ENCODE measurements at places on chromosomes 7 and 10. TPM values are rescaled to one million over a fixed set of nuclear protein-coding genes. Genes with fewer than 3 reads are reported as not detected.

DNA sequence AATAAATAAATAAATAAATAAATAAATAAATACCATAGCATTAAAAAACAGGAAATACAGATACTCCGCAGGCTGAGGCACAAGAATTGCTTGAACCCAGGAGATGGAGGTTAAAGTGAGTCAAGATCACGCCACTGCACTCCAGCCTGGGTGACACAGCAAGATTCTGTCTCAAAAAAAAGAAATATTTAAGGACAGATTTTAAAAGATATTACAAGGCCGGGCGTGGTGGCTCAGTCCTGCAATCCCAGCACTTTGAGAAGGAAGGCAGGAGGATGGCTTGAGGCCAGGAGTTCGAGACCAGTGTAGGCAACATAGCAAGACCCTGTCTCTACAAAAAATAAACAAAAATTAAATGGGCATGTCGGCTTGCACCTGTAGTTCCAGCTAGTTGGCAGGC, 17.5 kb upstream of the SNX8 start:
- no peak for DNase-seq

DNA sequence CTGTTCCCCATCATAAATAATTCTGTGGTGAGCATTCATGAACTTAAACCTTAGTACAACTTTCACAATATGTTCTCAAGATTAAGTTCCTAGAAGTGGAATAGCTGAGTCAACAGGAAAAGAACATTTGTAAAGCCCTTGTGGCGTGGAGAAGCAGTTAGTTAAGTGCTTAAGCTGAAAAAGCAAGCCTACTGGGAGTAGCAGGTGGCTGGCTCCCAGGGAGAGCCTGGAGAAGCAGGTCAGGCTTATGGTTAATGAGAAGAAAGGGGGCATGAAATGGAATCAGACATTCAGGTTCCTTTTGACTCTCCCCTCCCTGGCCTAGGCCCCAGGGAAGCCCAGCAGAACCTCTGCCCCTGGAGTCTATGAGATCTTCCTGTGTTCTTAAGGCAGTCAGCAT, 35.3 kb downstream of the VSTM4 start:
- DNase-seq = no peak

DNA sequence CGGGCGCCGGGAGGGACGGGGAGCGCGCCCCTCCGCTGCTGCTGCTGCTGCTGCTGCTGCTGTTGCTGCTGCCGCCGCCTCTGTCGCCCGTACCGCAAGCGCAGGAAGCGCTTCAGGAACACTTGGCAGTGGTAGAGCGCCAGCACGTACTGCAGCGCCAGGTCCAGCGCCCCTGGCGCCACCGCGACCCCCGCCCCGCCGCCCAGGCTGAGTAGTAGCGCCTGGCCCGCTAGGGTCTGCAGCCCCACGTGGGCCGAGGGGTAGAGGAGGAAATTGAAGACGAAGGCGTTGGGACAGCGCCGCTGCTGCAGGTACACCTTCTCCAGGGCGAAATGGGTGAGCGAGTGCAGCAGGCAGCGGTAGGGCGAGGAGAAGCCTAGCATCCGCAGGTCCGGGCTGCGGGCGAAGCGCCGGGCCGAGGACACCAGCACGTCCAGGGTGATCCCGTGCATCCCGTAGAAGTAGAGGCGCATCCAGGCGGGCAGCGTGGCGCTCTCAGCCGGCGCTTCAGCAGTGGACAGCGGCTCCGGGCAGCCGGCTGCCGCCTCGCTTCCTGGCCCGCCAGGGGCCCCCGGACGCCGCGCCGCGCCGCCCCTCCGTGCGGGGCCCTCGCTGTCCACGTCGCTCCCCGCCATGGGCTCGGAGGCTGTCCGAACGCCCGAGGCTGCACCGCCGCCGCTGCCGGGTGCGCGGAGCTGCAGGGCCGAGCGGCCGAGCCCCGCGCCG, at the start of gene TMEM229A:
TMEM229A (minus strand) TSS at position 699 of the 726 bp plus-strand sequence; CDS start at position 635, 64 bp downstream.
- DNase-seq = peak; percentile 0

The GARIN1A gene
- 0.37 TPM for polyA plus RNA-seq

The PIP gene
- not detected for polyA plus RNA-seq

The MSMB gene
- polyA plus RNA-seq = not detected

Data from CD8-positive, alpha-beta memory T cell (primary cell).